Endodermal cell (in vitro differentiated cells): ENCODE measurements at places on chromosomes 7 and 10. TPM values are rescaled to one million over a fixed set of nuclear protein-coding genes. Genes with fewer than 3 reads are reported as not detected.

NOLC1 gene
- 93.5 and 98.2 TPM in 2 replicates for total RNA-seq

CEP55 gene
- total RNA-seq, result 40.8 and 50.3 TPM in 2 replicates

GRCh38 chr10:53904506-53905241 lies 896.4 kb downstream of the PCDH15 start:
- no peaks in the 10 kb centered on the region for H3K27me3 ChIP-seq
- no peak overlapping the region for H3K27ac ChIP-seq
- DNase-seq, result no peak
- no peak overlapping the region for H3K4me3 ChIP-seq
- H3K4me1 ChIP-seq, result no peaks in the 10 kb centered on the region

SLC29A3 gene
- 16.6 and 16.8 TPM in 2 replicates for total RNA-seq

GRCh38 chr7:30351724-30352123 lies 67.3 kb downstream of the ZNRF2 start:
- H3K27me3 ChIP-seq, result no peaks in the 10 kb centered on the region
- H3K4me3 ChIP-seq, result no peak overlapping the region
- peaks cover 4% of the 10 kb centered on the region for H3K4me1 ChIP-seq
- no peak for DNase-seq
- H3K36me3 ChIP-seq, result no peaks in the 10 kb centered on the region

DNA sequence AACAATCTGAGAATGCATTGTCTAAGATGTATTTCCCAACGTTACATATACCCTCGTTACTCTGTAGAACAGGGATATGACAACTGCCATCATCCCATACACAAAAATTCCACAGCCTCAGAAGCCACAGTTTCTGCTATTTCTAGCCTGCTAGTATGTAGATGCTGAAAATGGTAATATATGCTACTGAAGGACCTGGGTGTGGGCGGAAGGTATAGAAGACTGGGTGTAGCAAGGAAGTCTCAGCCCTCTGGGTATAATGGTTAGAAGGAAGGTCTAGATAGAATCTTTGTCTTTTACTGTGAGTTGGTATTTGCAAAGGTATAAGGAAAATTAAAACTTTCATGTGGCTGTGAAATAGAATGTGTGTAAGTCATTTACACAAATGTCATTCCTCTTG lies 79.2 kb upstream of the HPS1 start:
- no peaks in the 10 kb centered on the region for H3K36me3 ChIP-seq
- DNase-seq, result no peak
- no peak overlapping the region for H3K4me3 ChIP-seq
- H3K27me3 ChIP-seq, result peaks cover 73% of the 10 kb centered on the region

DNA sequence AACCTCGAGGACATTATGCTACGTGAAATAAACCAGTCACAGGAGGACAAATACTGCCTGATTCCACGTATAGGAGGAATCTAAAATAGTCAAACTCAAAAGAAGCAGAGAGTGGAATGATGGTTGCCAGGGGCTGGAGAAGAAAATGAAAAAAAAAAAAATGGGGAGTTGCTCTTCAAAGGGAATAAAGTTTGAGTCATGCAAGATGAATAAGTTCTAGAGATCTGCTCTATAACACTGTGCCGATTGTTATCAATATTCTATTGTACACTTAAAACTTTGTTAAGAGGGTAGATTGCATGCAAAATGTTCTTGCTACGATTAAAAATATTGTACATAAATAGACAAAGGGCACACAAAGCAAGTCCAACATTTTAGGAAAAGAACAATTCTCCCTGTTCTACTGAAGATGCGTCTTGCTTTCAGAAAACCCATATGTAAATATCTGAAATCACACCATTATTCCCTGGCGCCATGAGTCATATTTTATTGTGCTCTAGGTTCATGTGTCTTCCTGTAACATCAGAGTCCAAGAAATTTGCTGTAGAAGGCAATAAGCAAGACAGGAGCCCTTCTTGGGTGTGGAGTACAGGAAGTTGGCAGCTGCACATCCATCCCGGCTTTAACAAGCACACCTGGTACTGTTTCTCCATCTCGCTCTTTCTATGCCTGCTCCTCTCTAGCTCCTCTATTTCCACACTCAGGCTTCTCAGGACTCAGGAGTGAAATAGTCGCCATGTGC lies 145.9 kb downstream of the GFRA1 start:
- H3K36me3 ChIP-seq, result no peaks in the 10 kb centered on the region
- no peak overlapping the region for H3K27ac ChIP-seq
- no peak overlapping the region for H3K4me3 ChIP-seq
- H3K4me1 ChIP-seq, result no peaks in the 10 kb centered on the region
- DNase-seq, result no peak

- H3K4me3 ChIP-seq, result no peak overlapping the region
- DNase-seq, result no peak
- peaks cover 4% of the 10 kb centered on the region for H3K4me1 ChIP-seq
- no peaks in the 10 kb centered on the region for H3K27me3 ChIP-seq
- H3K27ac ChIP-seq, result no peak overlapping the region
Measured at GRCh38 chr7:104922182-104923009, 91.6 kb upstream of the KMT2E start.

DNA sequence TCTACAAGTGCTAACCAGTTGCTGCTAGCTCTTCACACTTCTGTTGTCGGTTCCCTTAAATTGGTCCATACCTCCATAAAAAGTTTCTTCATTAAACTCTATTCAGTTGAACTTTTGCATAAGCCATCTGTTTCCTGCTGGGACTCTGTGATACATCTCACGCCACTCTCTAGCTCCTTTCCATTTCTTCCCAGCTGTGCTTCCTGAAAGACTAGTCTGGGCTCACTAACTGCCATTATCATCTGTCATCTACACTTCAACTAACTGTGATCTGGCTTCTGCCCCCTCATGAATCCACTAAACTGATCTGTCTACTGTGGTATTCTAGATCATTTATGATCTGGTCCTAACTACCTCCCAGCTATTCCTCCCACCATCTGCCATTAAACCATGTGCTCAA lies 78.3 kb downstream of the ELAPOR2 start:
- H3K27me3 ChIP-seq, result no peaks in the 10 kb centered on the region
- H3K4me3 ChIP-seq, result no peak overlapping the region
- H3K27ac ChIP-seq, result no peak overlapping the region
- no peak for DNase-seq

DNA sequence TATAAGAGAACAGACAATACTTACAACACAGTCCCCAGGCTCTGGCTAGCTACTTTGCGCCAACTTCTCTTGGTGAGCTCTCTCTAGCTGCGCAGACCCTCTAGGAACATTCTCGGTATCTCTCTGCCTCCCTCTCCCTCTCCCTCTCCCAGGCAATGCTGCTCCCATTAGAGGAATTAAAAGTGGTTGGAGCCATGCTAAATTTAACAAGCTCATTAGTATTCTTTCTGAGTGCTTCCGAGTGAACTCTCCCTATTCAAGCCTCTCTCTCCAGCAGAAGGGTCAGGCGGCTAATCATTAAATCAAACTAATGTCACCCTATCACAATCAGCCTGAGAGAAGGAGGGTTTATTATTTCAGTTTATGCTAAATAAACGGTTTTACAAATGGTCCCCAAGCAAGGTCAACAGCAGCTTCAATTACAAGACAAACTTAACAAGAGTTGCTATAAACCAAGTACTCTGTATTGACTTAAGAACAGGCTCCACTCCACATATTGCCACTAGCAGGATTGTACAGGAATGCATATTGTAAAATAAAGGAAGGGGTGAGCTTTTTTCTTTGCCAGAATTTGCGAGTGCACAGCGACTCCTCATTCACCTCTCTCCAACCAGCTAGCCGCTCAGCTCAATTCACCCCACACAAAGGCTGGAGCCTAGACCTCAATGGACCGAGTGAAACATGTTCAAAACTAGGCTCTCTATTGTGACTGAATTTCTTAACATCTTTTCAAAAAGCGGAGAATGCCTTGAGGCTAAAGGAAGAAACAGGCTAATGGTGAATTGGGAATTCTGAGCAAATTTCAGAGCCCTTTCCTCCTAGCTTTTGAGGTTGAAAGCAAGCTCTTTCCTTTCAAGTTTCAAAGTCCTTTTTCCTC lies 84.4 kb downstream of the GLI3 start:
- DNase-seq, result no peak
- H3K27me3 ChIP-seq, result no peaks in the 10 kb centered on the region
- no peaks in the 10 kb centered on the region for H3K36me3 ChIP-seq
- peak overlapping the region; percentile 97 for H3K27ac ChIP-seq

- no peaks in the 10 kb centered on the region for H3K36me3 ChIP-seq
- H3K27ac ChIP-seq, result no peak overlapping the region
- H3K27me3 ChIP-seq, result no peaks in the 10 kb centered on the region
- no peaks in the 10 kb centered on the region for H3K4me1 ChIP-seq
Measured at GRCh38 chr7:77975672-77976480, 177.3 kb downstream of the PHTF2 start.

GRCh38 chr7:23964715-23965114 lies 254.7 kb downstream of the STK31 start:
- no peaks in the 10 kb centered on the region for H3K36me3 ChIP-seq
- no peak overlapping the region for H3K4me3 ChIP-seq
- no peaks in the 10 kb centered on the region for H3K4me1 ChIP-seq
- DNase-seq, result no peak
- H3K27ac ChIP-seq, result peak overlapping the region; percentile 82
- H3K27me3 ChIP-seq, result no peaks in the 10 kb centered on the region

SPDYE6 gene
- not detected in 2 replicates for total RNA-seq

GRCh38 chr10:15744217-15744865 lies 24.6 kb upstream of the ITGA8 start:
- no peaks in the 10 kb centered on the region for H3K27me3 ChIP-seq
- peaks cover 3% of the 10 kb centered on the region for H3K4me1 ChIP-seq
- no peak overlapping the region for H3K4me3 ChIP-seq

C10orf95 gene
- total RNA-seq, result 0.35 and 0.56 TPM in 2 replicates

DNA sequence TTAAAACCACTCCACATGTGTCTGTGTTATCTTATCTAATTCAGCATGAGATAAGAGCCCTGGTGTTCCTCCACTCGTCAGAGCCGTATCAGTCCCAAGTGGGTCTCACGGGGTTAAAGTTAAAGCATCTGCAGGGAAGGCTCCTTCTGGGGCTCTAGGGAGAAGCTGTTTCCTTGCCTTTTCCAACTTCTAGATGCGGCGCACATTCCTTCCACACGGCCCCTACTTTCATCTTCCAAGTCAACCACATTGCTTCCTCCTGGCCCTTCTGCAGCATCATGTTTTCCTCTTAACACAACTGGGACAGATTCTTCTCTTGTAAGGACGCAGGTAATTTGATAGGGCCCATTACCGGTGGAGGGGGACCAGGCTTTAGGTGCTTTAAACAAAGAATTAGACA lies 620.1 kb upstream of the DPP6 start:
- H3K4me3 ChIP-seq, result peak overlapping the region; percentile 14
- no peaks in the 10 kb centered on the region for H3K4me1 ChIP-seq
- H3K27me3 ChIP-seq, result no peaks in the 10 kb centered on the region
- peak; percentile 76 for DNase-seq
- no peaks in the 10 kb centered on the region for H3K36me3 ChIP-seq

HECW1 gene
- 12.0 to 15.7 TPM (median 15.4 TPM) in 3 replicates for total RNA-seq

DNA sequence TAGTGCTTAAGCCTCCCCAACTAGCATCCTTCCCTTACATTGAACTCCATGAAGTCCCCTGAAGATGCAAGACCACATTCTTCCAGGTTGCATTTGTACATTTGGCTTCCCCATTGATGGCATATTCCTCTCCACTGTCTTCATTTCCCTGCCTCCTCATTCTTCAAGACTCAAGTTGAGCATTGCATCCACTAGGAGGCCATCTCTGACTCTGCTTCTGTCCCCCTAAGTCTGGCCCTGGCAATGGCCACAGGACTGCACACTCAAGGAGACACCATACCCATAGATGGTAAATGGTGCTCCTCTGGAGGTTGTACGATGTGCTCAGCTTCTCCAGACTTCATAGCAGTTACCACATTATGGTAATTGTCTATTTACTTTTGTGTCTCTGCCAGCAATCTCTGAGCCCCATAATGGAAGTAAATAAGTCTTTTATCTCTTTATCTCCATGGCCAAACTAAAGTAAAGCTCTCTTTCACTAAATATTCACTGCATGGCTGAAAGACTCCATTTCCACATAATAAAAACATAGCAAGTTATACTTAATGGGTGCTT lies 112.6 kb downstream of the PTPRZ1 start:
- no peaks in the 10 kb centered on the region for H3K4me1 ChIP-seq
- H3K36me3 ChIP-seq, result no peaks in the 10 kb centered on the region
- DNase-seq, result peak; percentile 54
- H3K27me3 ChIP-seq, result no peaks in the 10 kb centered on the region

DNA sequence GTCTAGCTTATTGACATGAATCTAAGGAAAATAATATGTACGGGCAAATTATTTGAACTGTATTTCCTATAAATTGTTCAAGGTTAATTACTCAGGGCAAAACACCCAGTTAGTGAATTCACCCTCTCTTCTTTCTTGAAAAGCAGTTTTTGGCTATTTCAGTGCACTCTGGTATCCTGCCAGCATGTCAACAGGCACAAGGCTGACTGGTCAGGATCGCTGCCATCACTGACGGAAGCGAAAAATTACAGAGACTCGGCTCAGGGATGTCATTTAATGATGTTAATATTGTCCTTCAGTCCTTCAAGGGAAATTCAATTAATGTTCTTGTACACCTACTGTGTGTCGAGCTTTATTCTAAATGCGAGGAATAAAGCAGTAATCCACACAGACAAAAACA lies 28.3 kb upstream of the OLAH start:
- H3K36me3 ChIP-seq, result no peaks in the 10 kb centered on the region
- H3K27me3 ChIP-seq, result no peaks in the 10 kb centered on the region
- H3K4me3 ChIP-seq, result no peak overlapping the region
- H3K4me1 ChIP-seq, result no peaks in the 10 kb centered on the region
- no peak for DNase-seq

DNA sequence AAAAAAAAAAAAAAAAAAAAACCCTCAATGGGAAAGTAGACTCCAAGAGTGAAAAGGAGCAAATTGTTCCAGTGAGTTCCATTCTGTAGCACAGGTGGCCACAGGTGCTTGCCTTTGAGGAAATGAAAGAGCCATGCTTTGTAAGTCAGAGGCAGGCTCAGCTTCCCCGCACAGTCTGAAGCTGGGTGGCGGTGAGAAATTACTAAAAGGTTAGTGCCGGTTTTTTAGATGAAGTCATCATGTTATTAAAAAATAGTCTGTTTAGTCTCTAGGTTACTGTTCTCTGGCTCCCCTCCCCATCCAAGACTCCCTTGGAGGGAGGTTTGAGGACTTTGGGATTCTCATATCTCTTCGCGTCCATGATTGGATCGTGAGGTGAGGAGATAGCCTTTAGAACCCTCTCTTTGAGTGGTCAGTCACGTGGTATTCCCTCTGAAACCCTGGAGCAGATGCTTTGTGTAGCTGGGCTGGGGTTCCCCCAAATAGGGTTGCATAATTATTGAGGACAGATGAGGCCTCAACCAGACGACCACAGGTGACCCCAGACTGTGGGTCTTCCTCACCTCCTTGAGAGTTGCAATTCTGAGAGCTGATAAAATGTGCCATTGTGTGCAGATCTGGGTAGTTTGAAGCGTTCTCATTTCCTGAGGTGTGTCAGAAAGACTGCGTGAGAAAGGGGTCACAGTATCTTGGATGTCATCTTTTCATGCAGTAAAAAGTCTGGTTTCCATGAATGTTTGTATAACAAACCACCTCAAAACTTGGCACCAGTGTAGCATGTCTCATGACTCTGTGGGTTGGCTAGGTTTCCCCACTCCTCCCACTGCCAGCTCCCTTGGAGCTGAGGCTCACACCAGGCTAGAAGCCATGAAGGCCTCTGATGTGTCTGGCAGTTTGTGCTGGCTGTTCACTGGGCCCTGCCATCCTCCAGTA lies 27.1 kb downstream of the OGDH start:
- DNase-seq, result no peak
- no peaks in the 10 kb centered on the region for H3K4me1 ChIP-seq
- no peaks in the 10 kb centered on the region for H3K36me3 ChIP-seq
- no peaks in the 10 kb centered on the region for H3K27me3 ChIP-seq
- H3K4me3 ChIP-seq, result no peak overlapping the region

LAMB1 gene
- total RNA-seq, result 164 and 192 TPM in 2 replicates

- H3K4me3 ChIP-seq, result peak overlapping the region; percentile 91
- peaks cover 5% of the 10 kb centered on the region for H3K4me1 ChIP-seq
- DNase-seq, result peak; percentile 63
- H3K27ac ChIP-seq, result no peak overlapping the region
- no peaks in the 10 kb centered on the region for H3K36me3 ChIP-seq
Measured at GRCh38 chr10:61899997-61900828, 1.3 kb upstream of the ARID5B start.

BLNK gene
- not detected in 3 replicates for total RNA-seq
